Mesothelial cell of epicardium (in vitro differentiated cells): ENCODE measurements at places on chromosomes 11 and 22. TPM values are rescaled to one million over a fixed set of nuclear protein-coding genes. Genes with fewer than 3 reads are reported as not detected.

GRCh38 chr11:83827520-83827919 is 541.4 kb upstream of the CCDC90B start:
- H3K4me1 ChIP-seq, result no peaks in the 10 kb centered on the region
- no peak overlapping the region for H3K4me3 ChIP-seq
- no peak overlapping the region for H3K27ac ChIP-seq
- no peak for DNase-seq
- H3K27me3 ChIP-seq, result peaks cover 12% of the 10 kb centered on the region

- H3K4me1 ChIP-seq, result peaks cover 49% of the 10 kb centered on the region
- peaks cover 55% of the 10 kb centered on the region for H3K36me3 ChIP-seq
- H3K4me3 ChIP-seq, result no peak overlapping the region
- H3K27ac ChIP-seq, result no peak overlapping the region
These were observed 104.7 kb downstream of the ETS1 start for GRCh38 chr11:128482512-128483191.

- peaks cover 37% of the 10 kb centered on the region for H3K4me1 ChIP-seq
- H3K36me3 ChIP-seq, result no peaks in the 10 kb centered on the region
- H3K4me3 ChIP-seq, result no peak overlapping the region
- H3K27me3 ChIP-seq, result no peaks in the 10 kb centered on the region
These were observed 363.8 kb downstream of the FAT3 start for GRCh38 chr11:92588393-92588792.

- H3K27me3 ChIP-seq, result no peaks in the 10 kb centered on the region
- H3K4me3 ChIP-seq, result no peak overlapping the region
- no peak for DNase-seq
- peaks cover 4% of the 10 kb centered on the region for H3K4me1 ChIP-seq
- H3K36me3 ChIP-seq, result peaks cover 4% of the 10 kb centered on the region
These were observed 17.3 kb upstream of the DGCR8 start for GRCh38 chr22:20062766-20063083.

GRCh38 chr11:134157451-134157850 is 66.3 kb downstream of the NCAPD3 start:
- no peaks in the 10 kb centered on the region for H3K4me1 ChIP-seq
- H3K36me3 ChIP-seq, result peaks cover 38% of the 10 kb centered on the region
- no peak for DNase-seq
- no peak overlapping the region for H3K27ac ChIP-seq
- H3K4me3 ChIP-seq, result no peak overlapping the region

DNA sequence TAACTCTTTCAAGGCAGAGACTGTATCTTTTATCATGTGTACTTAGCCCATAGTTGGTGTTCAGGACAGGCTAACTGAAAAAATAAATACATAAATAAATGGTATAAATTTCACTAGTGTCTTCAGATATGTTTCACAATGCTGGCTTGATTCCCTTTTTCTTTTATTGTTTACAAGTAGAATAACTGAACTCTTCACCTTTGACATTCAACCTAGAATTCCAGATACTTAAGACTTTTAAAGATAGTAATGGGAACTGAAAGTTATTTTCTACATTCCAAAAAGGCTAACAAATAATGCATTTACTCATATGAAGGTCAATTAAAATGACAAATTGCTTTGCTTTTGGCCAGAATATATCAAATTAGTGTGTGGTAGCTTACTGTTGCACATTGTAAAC is 411.3 kb upstream of the TENM4 start:
- no peak for DNase-seq
- no peaks in the 10 kb centered on the region for H3K36me3 ChIP-seq
- peaks cover 19% of the 10 kb centered on the region for H3K27me3 ChIP-seq
- no peak overlapping the region for H3K4me3 ChIP-seq
- H3K27ac ChIP-seq, result no peak overlapping the region

DNA sequence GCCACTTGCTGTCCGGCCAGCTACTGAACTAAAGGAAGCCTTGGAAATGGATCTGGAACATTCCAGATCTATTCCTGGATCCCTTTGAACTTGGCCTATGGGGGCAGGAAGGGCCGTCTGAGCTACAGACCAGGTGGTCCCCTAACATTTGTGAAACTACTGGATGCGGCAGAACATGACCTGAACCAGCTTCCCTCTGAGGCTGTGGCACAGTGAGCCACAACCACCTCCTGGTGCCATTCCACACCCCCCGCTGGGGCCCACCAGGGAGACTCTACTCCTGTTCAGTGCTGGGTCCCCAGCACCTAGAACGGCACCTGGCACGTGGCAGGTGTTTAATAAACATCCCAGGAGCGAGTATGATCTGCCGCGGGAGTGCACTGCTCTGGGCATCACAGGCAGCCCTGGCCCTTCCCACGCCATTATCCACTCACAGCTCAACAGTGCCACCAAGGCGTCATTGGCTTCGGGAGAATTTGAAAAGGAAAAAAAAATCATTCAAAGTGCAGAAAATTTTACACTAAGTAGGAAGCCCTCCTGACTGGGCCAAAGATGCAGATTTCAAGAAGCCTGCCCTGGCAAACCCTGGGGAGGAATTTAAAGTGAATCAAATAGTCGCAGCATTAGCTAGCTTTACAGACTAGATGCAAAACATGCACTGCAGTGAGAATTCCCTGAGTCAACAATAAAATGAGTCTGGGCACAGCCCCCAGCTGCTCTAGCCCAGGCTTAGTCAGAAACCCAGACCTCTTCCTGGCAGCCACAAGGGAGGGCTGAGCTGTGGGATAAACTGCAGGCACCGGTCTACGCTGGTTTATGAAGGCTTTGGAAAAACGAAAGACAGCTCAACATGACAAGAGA is 14.3 kb upstream of the EFCAB6 start:
- no peak overlapping the region for H3K4me3 ChIP-seq
- no peaks in the 10 kb centered on the region for H3K36me3 ChIP-seq
- H3K4me1 ChIP-seq, result peaks cover 30% of the 10 kb centered on the region

DNA sequence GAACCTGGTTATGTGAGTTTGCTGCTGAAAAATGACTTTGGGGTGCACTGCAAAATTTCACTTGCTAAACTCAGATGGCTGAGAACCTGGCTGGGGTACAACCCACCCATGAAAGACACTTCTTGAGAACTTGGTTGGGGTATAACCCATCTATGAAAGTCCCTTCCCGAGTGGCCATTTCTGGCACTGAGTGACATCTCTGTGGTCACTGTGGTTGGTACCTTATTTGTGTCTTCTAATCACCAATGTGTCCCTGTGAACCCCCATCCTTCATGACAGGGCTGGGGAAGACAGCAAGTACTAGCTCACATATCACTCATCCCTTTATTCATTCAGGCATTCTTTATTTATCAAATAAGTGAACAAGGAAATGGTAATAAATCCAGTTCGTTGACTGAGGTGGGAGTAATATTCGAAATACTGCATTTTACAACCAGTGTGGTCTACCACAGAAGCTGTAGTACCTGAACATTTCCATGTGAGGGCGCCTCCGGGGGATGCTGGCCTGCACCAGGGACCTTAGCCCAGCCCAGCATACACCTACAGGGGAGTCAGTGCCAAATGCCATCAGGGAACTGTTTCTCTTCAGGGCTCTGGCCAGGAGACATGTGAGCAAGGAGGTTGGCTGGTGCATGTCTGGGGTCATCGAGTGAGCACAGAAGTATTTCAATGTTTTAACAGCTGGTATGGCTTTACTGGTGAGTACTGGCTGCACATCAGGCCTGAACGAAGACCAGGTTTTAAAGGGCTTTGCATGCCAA is 122.1 kb downstream of the CSNK2A3 start:
- no peak overlapping the region for H3K4me3 ChIP-seq
- no peaks in the 10 kb centered on the region for H3K36me3 ChIP-seq
- H3K4me1 ChIP-seq, result no peaks in the 10 kb centered on the region
- H3K27ac ChIP-seq, result no peak overlapping the region
- no peak for DNase-seq
- peaks cover 7% of the 10 kb centered on the region for H3K27me3 ChIP-seq

- peaks cover 15% of the 10 kb centered on the region for H3K4me1 ChIP-seq
- no peak overlapping the region for H3K4me3 ChIP-seq
- peaks cover 25% of the 10 kb centered on the region for H3K36me3 ChIP-seq
- H3K27me3 ChIP-seq, result no peaks in the 10 kb centered on the region
- H3K27ac ChIP-seq, result no peak overlapping the region
- DNase-seq, result no peak
These were observed 11.3 kb downstream of the C11orf24 start for GRCh38 chr11:68260484-68260883.

DNA sequence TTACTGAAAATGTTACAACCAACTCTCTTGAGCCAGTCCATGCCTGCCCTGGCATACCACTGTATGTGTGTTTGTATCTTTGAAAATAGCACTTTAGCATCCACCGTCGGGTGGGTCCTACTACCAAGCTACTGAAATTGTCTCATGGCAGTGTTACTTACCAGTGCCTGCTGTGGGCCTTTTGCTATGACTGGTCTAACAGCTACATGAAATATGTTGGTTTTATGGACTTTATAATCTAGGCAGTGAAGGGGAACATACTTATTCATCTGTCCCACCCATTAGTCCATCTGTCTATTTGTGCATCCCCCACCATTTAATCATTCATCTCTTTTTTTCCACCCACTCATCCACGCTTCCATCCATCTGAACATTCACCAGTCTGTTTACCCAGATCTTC is 106.0 kb downstream of the NAV2 start:
- H3K4me3 ChIP-seq, result no peak overlapping the region
- no peaks in the 10 kb centered on the region for H3K36me3 ChIP-seq
- no peak for DNase-seq
- no peak overlapping the region for H3K27ac ChIP-seq
- peaks cover 11% of the 10 kb centered on the region for H3K4me1 ChIP-seq

Gene ASCL2
- total RNA-seq, result 0.36 to 0.58 TPM (median 0.49 TPM) in 3 replicates
